ENCODE measurements at places on chromosomes 16 and 17.
A peak's percentile ranks its signal among the peaks of the same experiment; 100 is the strongest.

GRCh38 chr17:14813649-14814370 is 451.3 kb downstream of the PMP22 start:
- DNase-seq = peak; percentile 2

- no peak for DNase-seq
Measured at GRCh38 chr16:76204249-76204648, 73.0 kb upstream of the CNTNAP4 start.

DNA sequence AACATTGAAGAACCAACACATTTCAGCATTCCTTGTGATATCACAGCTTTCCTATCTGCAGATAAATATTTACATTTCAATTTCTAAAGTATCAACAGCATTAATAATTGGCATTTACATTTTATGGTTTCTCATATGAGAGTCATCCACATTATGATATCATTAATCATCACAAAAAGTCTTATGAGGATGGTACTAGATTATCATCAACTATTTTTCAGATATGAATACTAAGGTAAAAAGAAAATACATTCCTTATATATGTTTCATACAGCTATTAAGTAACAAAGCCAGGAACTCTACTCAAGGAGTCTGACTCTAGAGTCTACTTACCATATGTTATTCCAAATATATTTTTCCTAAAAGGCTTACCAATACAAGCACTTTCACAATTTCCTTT is 40.7 kb downstream of the ABCA5 start:
- DNase-seq = no peak

DNA sequence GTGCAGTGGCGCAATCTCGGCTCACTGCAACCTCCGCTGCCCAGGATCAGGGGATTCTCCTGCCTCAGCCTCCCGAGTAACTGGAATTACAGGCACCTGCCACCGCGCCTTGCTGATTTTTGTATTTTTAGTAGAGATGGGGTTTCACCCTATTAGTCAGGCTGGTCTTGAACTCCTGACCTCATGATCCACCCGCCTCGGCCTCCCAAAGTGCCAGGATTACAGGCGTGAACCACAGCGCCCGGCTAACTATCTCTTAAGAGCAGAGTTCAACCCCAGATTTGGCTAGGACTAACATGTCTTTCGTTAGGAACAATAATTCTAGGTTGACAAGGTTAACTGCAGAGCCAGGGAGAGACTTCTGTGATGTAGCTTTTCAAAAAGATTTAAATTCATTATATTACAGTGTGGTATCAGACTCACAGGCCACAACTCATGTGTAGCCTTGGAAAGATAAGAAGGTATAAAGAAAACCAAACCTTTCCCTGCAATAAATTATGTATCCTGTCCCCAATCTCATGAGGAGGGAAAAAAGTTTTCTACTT is 4.3 kb downstream of the CHTF8 start:
- no peak for DNase-seq

- DNase-seq = no peak
Measured at GRCh38 chr17:65554553-65555223, 6.8 kb downstream of the AXIN2 start.

- no peak for DNase-seq
Measured at GRCh38 chr17:32518646-32519227, 31.9 kb downstream of the CDK5R1 start.

GRCh38 chr17:4229627-4230541 is 33.9 kb downstream of the ANKFY1 start:
- DNase-seq = no peak

Measured in NCI-H146 (cell line).